ENCODE measurements at places on chromosomes 12 and 14.

GRCh38 chr14:86038387-86039042, 508.6 kb downstream of the FLRT2 start:
- no peak for DNase-seq

- no peak for DNase-seq
Measured at GRCh38 chr12:93883436-93884154, 206.4 kb downstream of the CRADD start.

GRCh38 chr12:43011383-43011926, 421.9 kb upstream of the PRICKLE1 start:
- DNase-seq, result no peak

DNA sequence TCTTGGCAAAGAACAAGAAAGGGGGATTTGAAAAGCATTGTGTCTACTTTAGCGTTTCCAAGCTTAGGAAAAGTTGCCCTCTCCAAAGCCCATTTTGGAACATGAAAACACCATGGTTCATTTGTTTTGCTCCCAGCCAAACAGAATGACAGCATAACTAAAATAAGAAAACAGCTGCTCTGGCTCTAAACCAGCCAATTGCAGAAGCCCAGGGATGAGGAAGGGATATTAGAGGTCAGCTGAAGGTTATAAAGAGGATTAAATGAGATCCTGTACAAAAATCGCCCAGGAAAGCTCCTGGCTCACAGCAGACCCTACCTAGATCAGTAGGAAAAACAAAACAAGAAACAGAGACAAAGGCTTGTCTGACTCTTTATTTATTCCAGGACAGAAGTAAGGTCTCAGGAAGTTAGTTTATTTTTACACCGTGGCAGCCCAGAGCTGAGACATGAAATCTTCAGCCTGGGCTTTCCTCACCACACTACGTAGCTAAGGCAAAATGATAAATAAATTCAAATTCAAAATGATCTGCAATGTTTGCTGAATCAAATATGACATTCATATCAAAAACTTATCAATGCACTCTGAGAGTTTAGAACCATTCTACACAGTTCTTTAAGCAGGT, 25.9 kb downstream of the SPX start:
- no peak for DNase-seq

- no peak for DNase-seq
Measured at GRCh38 chr14:93036652-93037345, 78.9 kb downstream of the ITPK1 start.

DNA sequence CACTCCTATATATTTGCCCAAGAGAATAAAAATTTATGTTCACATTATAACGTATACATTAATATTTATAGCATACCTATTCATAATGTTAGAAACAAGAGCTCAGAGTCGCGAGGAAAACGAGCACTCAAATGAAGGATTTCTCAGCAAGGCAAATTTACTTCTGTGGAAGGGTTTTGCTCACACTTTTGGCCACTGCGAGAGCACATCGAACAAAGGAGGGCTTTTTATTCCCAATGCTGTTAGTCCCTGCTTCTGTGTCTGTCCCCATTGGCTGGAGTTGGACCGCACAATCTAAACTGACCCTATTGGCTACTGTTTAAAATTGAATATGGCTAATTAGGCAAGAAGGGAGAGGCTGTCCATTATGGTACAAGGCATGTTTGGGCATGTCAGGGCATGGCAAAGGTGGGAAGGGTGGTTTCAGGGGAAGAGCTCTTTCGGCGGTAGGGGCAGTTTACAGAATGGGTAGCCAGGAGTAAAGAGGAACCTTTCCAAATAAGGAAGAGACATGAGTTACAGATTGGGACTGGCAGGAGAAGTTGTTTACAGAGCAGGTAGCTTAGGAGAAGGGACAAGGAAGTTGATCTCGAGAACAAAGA, 702.9 kb downstream of the TRHDE start:
- no peak for DNase-seq

GRCh38 chr14:65361920-65362319, 50.6 kb upstream of the FUT8 start:
- DNase-seq, result no peak

DNA sequence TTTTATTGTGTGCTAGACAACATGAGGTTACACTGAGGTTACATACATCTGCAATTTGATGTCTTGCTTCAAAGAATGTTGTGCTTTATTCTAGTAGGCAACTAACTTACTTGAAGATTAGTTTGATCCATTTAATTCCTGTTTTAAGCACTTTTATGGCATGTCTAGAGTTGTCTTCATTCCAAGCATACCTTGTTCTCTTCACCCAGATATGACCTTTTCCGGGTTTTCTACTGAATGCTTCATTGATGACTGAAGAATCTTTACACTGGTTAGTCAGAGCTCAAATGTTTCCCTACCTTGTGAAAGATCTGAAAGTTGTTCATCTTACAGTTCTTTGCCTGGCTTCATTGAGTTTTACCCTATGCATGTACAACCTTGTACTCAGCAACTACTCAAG, 274.0 kb upstream of the KITLG start:
- DNase-seq, result no peak

DNA sequence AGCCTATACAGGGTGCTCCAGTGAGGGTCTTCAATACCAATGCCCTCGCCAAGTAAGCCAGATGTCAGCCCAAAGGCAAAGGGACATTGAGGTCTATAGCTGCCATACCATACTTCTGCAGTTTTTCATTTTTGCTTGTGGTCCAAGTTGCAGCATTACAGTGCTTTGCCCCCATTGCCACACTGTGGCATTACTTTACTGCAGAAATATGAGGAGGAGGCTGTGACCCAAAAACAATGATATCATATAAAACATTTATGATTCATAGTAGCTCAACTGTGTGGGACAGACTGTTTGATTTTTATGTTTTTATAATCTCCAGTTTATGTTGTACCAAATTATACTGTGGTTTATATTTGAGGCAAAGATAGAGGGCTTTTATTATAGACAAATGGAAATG, 64.1 kb downstream of the KIAA0586 start:
- DNase-seq, result no peak

GRCh38 chr12:106190581-106190980, 51.8 kb upstream of the NUAK1 start:
- DNase-seq, result peak; percentile 3

- no peak for DNase-seq
Measured at GRCh38 chr14:53536446-53536845, 383.3 kb upstream of the DDHD1 start.

GRCh38 chr14:85762526-85762925, 232.6 kb downstream of the FLRT2 start:
- no peak for DNase-seq

DNA sequence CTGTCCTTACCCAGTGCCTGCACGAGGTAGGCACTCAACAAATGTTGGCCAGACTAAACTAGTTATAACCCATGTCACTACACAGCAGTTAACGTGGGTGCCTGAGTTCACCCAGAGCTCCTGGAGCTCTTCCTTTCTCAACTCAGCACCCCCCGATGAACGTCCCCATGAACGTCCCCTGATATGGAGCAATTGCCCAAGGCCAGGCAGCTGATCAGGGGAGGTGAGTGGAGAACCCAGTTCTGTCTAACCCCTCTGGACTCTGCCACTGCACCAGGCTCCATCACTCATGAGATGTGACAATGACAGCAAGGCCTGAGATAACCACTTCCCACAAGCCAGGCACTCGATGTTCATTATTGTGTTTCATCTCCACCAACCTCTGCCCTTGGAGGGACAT, 199.0 kb downstream of the BCL11B start:
- DNase-seq, result no peak

- DNase-seq, result no peak
Measured at GRCh38 chr14:67221248-67221981, 19.8 kb upstream of the PALS1 start.

DNA sequence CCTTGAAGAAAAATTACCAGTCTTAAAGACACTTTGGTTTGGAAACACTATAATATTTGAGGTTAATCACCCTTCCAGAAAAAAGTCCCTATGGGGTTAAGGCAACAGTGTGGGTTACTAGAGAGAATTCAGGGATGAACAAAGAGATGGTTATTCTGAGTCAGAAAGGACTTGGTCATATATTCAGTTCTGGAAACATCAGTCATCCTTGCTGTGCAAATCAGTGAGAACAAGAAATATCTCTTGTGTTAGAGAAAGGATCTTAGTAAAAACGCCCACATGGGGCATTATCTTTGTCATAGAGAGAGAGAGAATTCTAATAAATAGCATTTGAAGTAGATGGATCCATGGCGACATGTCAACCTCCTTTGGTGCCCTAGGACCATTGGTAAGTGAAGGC, 59.4 kb upstream of the E2F7 start:
- DNase-seq, result no peak

DNA sequence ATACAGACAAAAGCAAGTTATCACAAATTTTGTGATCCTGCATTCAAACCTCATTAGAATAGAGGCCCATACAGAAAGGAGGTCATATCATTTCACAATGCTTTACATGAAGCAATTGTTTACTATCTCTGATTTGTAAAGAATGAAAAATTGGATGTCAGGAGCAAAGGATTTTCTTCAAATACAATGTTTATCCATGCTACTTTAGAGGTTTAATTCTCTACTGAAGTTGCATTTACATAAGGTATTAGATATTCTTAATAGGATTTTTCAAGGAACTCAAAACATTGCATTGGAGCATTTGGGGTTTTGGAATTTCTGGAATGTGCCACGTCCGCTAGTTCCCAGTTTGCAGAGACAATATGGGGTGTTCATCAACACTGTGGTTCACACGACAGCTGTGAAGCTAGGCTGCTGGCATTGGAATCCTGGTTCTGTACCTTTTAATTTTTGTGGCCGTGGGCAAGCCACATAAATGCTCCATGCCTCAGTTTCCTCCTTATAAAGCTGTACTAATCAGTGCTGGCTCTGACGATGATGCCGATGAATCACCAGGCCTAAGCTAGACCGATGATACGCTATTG, 174.8 kb downstream of the APAF1 start:
- no peak for DNase-seq

DNA sequence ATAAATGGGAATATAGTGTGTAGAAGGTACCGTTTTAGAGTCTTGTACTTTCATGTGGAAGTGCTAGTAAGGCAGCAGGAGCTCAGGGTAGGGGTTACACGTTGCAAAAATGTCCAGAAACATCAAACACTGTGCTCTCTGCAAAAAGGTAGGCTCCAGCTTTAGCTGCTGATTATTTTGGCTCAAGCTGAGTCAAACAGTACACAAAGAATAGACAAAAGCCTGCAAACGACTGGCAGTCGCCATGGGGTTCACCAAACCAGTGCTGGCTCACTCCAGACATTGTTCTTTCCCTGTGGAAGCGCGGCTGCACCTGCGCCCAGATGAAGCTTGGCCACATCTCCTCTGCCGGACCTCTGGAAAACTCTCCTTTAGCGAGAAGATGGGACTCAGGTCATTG, 45.3 kb upstream of the NAA30 start:
- peak; percentile 46 for DNase-seq

DNA sequence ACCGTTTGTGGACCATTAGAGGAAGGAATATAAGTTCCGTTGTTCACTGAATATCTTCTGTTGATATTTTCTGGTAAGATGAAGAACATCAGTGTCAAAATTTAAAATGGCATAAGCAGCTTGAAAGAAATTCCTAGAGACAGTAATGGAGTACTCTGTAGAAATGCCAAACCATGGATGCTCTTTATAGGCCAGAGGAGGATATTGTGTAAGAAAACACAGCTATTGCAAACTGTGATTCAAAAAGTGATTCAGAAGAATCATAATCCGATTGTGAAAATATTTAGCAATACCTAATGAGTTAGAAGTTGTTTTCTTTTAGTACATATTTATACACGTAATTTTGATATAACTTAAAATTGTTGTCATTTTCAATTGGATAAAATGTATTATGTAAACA, 102.8 kb downstream of the SLC16A7 start:
- no peak for DNase-seq

DNA sequence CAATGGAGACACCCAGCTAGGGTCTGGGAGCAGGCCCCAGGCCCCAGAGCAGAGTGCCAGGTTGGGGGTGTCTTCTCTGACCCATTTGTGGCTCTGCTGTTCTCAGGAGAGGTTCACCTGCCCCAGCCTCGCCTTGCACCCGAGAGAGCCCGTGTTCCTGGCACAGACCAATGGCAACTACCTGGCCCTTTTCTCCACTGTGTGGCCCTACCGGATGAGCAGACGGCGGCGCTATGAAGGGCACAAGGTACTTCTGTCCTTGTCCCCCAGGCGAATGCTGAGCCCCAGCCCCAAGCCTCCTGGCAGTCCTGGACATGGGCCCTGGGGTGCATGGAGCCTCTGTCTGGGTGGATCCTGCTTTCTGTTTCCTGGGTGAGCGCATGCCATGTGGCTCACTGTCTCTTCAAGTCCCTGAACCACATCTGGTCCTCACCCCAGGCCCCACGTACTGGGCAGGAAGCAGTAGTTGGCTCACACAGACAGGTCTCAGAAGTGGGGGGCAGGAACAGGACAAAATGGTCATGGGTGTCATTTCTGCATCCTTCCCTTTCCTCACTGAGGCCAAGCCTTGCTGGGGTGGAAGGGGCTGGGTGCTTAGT, 58.2 kb downstream of the BEGAIN start:
- no peak for DNase-seq

GRCh38 chr12:98053202-98053601, 462.2 kb upstream of the TMPO start:
- no peak for DNase-seq

DNA sequence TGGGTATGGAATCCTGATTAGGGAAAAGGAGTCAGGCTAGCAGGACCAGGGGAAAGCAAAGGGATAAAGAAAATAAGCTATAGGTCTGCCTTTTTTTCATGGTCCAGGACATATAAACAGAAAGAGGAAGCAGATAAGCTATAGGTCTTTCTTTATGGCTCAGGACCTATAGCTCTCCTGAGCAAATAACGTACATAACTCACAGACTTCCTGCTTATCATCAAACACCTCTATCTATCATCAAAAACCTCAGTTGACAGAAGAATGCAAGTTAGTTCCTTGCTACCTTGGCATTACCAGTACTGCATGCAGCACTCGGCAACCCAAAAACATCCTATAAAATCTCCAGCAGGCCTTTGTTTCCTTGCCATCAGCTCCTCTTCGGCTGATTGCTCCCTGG, 238.7 kb upstream of the OR4E1 start:
- DNase-seq, result no peak

GRCh38 chr12:114691763-114692185, 7.8 kb upstream of the TBX3 start:
- DNase-seq, result no peak

GRCh38 chr12:100249941-100250340, 16.9 kb downstream of the DEPDC4 start:
- DNase-seq, result no peak

DNA sequence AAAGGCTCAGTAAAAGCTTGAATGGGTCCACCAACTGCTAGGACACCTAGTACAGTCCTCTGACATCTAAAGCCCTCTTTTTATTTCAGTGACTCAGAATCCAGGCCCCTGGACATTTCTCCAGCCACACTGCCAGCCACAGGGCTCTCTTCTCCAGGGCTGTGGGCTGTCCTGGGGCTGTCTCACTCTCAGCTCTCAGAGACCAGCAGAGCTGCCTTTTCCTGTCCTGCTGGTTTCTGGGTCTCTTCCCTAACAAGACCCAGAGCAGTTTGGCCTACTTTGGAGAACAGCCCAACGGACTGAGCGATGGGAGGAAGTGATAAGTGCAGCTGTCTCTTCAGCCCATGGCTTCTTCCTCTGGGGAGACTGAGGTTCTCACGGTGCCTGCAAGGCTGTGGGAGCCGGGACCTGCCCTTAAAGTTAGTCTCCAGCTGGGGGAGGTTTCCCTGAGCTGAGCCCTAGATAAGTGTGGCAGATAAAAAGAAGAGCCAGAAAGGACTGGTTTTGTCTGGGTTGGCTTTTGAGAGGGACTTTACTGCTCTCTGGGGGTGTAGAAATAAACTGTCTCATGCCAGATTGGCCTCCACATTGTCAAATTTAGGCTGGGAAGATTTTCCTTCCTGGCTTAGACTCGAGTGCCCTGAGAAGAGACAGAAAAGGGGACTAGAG, 979.8 kb downstream of the VRK1 start:
- no peak for DNase-seq

Data from NCI-H774 (cell line).